ENCODE measurements at places on chromosomes 4 and X.

- DNase-seq = no peak
These were observed 62.3 kb downstream of the STAG2 start for GRCh38 chrX:124023838-124024238.

DNA sequence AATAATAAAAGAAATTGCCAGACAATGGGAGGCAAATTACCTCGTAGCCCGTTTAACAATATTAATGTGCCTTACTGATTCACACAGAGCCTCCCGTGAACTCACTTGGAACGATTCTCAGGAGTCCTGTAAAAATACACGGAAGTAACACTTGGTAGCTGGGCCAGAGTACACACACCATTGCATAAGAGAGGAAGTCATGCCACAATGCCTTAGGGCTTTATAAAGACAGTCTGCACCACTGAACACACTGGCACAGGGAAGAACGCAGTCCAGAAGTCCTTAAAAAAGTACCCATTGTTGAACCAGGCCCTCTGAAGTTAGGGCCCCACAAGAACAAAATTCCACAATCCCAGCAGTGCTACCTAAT lies 15.1 kb downstream of the SLC2A9 start:
- DNase-seq = peak; percentile 42

DNA sequence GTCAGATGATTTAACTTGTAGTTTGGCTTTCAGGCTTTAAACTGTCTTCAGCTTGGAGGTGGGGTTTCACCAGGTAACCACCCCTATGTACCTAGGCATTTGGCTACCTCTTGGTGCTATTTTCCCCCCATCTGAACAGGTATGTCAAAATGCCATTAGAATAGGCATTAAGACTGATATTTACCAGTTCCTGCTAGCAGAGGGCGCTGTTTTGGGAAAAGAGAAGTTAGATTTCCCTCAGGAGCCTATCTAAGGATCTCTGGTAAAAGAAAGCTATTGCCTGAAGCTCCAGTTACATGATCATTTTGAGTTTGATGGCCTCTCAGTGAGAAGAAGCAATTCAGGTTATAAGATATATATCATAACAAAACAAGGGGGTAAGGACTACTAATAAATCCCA lies 879.1 kb downstream of the SH3BGRL start:
- no peak for DNase-seq

DNA sequence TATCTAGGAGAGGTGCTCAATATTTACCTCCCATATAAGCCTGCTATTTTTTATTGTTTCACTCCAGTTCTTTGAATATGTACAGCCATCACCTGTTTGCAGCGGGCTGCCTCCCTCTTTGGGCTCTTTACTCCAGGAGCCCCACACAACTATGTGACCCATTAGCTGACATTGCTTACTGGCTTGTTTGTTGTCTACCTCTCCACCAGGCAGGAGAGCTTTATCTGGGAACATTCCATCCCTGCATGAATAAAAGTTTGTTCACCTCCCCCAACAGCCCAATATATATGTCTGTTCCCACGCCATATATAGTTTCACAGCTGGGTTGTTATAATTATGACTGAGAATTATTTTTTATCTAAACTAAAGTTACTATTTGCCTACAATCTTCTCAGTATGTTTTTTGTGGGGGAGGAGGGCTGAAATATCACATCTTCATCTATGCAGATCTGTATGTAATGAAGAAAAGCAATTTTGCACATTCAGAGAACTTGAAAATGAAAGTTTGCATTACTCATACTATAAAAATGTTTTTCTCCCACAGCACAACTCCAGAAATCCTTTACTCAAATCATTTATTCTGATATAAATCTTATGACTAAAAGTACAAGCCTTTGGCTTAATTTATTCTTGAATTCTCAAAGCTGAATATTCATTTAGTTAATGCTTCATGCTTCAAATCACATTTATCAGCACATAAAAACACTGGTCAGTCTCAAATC lies 61.2 kb upstream of the DAPP1 start:
- no peak for DNase-seq

- peak; percentile 62 for DNase-seq
These were observed 629.1 kb upstream of the ATOH1 start for GRCh38 chr4:93199492-93199891.

DNA sequence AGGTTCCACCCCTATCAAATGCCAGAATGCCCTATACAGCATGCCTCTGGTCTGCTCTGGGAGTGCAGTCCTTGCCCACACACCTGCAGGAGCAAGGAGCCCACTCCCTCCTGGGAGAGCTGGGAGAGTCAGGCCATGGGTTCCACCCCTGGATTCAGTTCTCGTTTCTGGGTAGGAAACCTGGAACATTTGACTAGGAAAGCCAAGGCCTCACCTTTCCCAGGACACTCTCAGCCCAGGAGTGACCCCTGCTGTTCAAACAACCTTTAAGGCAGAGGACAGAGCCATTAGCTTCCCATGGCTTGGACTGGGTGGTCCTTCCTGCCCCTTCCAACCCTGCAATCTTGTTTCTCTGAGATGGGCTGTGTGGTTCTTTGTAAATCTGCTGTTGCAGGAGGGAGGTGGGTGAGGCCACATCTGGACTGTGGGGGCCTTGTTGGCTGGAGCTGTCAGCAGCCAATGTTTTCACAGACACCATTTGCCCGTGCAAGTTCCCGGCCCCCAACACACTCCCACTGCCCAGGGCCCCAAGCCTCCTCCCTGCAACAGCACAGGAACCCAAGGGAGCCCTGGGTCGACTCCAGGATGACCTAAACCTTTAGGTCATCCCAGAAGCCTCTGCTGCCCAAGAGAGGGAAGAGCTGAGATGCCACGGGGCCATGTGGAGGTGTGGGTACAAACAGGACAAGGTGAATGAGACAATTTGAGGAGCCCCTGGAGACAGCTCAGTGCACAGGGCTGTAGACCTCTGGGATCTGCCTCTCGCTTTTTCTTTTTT lies 104.4 kb downstream of the PJA1 start:
- DNase-seq = peak; percentile 43

GRCh38 chr4:5824227-5824626 lies 68.7 kb downstream of the CRMP1 start:
- DNase-seq = no peak

GRCh38 chr4:114385195-114385985 lies 213.2 kb upstream of the UGT8 start:
- DNase-seq = no peak

DNA sequence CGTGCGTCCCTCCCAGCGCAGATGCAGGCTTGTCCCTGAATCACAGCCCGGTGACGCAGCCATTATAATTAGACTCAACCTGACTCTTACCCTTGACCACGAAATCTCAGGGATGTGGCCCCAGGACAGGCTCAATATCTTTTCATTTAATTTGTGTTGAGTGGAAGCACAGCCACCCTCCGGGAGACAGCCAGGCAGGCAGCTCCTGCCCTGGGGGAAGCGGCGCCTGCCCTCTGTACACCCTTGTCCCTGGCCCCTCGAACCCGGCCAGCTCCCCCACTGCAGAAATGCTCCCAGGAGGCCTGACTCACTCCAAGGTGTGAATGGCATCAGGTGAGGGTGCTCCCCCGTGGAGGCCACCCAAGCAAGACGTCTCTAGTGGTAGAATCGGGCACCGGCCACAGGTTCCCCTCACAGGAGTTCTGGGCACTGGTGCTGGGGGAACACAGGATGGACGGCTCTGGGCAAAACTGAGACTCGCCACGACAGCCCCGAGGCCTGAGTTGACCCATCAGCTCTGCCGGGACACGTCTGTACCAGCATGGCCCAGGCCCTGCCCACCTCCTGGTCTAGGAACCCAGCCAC lies 2.7 kb downstream of the CPLX1 start:
- no peak for DNase-seq

All from NCI-H526 (cell line).